ENCODE measurements at places on chromosomes 11 and 22.

DNA sequence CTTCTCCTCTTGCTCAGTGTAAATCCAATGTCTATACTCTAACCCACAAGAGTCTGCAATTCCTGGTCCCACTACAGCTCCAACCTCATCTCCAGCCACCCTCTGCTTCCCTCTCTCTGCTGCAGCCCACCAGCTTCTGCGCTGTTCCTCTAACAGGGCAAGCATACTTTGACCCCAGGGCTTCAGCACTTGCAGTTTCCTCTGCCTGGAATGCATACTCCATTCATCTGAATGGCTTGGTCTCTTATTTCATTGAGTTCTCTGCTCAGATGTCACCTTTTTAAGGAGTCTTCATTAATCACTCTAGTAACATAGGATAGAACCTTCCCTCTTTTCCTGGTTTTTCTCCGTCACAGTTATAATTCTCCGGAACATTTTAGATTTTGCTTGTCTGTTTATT lies 141.6 kb downstream of the BUD13 start:
- no peak for DNase-seq

DNA sequence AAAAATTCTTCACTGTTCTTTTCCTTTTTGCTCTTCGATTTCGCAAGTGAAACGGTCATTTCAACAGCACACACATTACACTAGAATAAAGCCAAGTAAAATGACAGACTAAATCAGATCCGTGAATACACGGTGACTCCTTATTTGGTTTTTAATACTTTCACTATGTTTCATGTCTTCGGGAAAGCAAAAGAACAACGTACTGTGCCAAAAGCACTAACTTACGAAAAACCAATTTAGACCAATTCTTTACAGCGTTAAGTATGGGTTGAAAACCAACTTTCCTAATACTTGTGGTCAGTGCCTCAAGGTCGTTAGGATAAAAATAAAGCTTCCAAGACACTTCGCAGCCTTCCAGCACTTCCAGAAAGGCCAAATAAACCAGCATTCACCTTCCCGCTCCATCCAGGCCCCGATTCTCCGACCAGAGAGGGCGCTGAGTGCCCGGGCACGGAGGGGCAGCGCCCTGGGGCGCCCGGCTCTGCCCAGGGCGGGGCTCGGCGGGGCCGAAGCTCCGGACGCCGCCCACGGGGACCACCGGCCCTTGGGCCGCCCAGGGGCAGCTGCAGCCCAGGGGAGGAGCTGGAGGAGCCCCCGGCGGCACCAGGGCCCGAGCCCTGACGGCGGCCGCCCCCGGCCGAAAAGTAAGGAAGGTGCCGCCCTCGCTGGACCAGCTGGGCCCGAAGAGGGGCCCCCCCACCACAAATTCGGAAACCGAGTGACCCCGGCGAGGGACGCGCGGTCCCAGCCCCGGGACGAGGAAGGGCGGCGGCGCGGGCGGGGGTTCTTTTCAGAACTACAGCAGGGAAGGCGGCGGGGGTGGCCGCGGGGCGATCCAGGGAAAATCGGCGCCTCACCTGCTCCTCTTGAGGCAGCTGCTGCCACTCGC lies 499 bp downstream of the ATL3 start:
- peak; percentile 62 for DNase-seq

DNA sequence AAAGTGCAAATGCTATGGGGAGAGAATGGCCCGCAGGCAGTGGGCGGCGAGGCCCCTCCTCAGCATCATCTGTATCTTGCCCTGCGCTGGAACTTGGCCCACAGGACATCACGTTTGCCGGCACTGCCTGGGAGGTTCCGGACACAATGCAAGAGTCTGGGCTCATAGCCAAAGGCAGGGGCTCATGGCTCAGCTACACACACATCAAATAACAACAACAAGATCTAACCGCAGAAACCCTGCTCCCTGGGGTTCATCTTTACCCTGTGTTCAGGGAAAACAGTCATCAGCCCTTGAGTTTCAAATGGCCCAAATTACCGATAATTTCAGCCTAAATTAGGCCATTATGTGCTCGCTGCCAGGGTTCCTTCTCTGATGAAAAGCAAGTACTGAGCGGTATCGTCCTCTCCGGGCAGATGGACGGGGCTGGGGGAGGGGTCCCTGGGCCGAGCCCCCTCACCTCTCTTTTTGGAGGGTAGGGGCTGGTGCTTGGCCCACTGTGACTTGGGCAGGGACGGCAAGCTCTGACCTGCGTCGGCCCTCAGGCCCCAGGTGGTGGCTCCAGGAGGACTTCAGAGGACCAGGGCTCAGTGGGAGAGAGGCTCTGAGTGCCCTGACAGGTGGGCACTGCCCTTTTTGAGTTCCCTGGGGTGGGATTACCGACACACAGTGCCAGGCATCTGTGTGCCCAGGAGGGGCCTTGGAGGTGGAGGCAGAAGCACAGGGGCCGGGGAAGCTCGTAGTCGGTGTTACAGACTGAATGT lies 25.0 kb upstream of the GAL start:
- peak; percentile 82 for DNase-seq

- DNase-seq, result no peak
These were observed 11.4 kb upstream of the KCNQ1OT1 start for GRCh38 chr11:2711161-2711560.

DNA sequence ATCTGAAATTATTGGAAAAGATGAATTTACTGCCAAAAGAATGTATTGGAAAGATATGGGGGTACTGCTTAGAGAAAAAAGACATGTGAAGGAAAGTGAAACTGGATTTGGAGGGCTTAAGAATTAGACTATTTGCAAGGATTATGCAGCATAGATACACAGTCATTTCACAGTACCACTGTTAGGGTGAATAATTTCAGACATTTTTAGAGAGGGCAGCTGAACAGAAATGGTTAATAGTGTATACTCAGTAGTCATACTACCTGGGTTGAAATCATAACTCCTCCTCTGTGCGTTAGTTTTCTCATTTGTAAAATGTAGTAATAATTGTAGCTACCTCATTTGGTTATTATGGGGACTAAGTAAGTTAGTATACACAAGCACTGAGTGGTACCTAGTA lies 33.0 kb downstream of the GAS2 start:
- no peak for DNase-seq

DNA sequence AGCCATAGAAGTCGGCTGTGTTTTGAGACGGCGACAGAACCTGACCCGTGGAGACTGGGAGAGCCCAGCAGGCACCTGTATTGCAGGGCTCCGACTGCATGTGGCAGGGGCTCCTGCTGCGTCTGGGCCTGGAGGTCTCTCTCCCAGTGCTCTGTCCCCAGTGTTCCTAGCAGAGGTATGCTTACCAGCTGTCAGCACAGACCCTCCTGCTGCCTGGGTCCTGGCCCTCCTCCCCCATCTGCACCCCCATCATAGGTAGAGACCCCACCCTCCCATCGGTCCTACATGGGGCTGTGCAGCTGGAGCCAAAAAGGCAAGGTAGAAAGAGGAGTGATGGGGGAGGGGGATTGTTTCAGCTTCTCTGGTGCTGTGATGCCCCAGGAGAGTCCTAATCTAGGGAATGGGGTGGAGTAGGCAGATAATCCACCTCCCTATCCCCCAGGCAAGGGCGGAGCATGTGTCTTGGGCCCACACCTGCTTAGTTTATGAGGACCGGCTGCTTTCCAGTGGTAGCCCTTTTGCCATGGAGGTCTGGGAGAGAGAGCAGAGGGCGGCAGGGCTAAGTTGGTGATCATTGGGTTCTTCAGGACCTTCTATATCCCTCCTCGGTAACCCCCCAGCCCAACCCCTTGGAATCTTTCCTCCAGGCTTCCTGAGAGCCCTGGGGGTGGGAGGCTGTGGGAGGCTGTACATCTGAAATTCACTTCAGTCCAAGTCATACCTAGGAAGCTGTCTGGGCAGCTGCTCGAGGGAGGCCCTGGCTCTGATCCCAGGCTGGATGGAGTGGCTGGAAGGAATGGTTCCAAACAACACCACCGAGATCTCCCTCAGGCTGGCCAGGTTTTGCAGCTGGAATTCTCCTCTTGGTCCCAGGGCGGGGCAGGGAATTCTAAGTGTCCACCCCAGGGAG lies 5.3 kb downstream of the SLC7A4 start:
- DNase-seq, result peak; percentile 70

- no peak for DNase-seq
These were observed 59.1 kb downstream of the CCDC34 start for GRCh38 chr11:27303903-27304302.

DNA sequence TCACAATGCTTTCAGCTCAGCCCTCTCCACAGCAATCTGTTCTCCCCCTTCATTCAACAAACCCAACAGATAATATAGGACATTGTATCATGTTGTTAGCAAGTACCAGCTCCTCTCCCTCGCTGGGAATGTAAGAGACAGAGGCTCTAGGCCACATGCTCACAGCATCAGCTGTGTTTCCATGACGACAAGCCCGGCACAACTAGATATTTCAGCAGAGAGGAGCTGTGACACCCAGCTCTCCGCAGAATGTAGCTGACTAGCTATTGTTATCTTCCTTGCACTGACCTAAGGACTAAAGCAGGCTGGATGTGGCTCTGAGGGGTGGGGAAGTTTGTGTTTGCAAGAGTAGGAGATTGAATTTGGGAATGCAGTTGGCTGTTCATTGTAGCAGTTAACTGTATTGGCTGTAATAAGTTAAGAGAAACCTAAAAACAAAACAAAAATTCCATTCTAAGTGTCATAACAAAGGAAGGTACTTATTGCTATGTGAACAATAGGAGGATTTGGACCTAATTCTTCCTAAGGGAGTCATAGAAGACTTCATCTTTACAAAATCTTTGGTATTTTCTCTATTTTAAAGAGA lies 28.0 kb upstream of the RRAS2 start:
- peak; percentile 59 for DNase-seq

- DNase-seq, result no peak
These were observed 53.4 kb downstream of the RTL6 start for GRCh38 chr22:44444341-44445306.

DNA sequence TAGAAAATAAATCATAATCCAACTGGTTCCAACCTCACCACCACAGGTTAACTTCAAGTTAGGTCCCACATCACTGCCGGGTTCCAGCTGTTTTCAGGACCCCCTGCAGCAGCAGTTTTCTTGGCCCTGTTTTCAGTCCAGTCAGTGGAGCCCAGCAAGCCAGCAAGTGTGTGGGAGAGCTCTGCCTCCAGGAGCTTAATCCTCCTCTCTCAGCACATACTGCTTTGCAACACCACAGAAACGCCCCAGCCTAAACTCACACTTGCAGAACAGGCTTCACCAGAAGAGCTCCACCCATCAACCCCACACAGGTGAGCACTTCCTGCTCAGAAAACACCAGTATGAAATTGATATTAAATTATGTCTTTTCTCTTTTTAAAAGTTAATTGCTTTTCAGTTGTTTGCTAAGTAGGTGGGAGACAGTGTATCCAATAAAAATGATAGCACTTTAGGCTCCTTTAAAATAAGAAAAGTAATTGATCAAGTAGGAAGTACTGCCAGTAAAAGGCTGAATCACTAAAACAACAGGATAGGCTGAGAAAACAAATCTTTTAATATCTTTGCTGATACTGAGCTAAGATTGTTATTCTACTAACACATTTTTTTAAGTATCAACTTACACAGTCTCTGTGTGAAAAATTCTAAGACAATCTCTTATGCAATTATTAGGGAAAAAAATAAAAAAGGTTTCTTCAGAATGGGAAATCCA lies 81.5 kb upstream of the TP53AIP1 start:
- no peak for DNase-seq

GRCh38 chr22:50714150-50714549 lies 23.9 kb upstream of the ACR start:
- DNase-seq, result no peak

DNA sequence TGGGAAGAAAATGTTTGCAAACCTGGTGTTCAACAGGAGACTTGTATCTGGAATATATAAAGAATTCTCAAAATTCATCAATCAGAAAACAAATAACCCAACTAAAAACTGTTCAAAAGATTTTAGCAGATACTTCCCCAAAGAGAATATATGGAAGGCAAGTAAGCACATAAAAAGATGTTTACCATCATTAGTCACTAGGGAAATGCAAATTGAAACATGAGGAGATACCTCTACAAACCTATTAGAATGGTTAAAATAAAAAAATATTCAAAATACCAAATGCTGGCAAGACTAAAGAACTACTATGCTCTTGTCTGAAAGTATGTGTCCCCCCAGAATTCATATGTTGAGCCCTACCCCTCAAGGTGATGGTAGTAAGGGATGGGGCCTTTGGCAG lies 8.6 kb downstream of the EXPH5 start:
- no peak for DNase-seq

Measured in right hindlimb (tissue), 1 donor.